Stimulated activated CD4-positive, alpha-beta T cell treated with anti-CD3 and anti-CD28 coated beads, Interleukin-12 subunit alpha, Interleukin-12 subunit beta, amount 100 ng/mL, for 24 hours (primary cell): ENCODE measurements at places on chromosomes 13 and 19.
A peak's percentile ranks its signal among the peaks of the same experiment; 100 is the strongest.

DNA sequence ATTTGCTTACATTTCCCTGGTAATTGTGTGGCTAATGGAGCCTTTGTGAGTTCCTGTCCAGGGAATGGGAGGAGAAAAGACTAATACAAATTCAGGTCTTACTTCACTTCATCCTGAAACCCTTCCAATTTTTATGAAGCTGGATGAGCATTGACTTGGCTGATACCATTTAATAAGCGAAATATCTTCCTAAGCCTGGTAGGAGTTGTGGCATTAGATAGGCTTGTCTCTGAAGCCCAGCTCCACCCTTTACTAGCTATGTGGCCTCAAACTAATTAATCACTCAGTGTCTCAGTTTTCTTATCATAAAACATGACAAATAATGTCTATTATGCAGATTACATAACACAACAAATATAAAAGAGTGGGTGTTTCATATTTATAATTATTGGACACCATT, 106.3 kb downstream of the FGF9 start:
- no peak for DNase-seq

DNA sequence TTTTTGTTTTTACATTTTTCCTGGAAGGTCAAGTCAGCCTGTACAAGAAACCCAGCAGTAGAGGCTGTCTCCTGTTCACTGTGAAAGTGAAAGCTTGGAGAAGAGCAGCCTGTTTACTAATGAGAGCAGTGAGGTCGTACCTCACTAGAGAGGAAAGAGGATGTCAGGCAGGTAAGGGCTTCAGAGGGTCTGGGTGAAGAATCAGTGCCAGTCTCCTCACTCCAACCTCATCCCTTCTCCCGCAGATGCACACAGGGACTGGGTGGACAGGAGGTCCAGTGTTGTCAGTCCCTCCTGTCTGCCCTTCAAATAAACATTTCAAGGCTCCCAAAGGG, 462.5 kb downstream of the KLF5 start:
- no peak for DNase-seq

- peak; percentile 2 for DNase-seq
Observed at GRCh38 chr19:40523322-40524047, 53.2 kb upstream of the SHKBP1 start.

GRCh38 chr13:45510672-45511071, 45.9 kb downstream of the COG3 start:
- no peak for DNase-seq

DNA sequence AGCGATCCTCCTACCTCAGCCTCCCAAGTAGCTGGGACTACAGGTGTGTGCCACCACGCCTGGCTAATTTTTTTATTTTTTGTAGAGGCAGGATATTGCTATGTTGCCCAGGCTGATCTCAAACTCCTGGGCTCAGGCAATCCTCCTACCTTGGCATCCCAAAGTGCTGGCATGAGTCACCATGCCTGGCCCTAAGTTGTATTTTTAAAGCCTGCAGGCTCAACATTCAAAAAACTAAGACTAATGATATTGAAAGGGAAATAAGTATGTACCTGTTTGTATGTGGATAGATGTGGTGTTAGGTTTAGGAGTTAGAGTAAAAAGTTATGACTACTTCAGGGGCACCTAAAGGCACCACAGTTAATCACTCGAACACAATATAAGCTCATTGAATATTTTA, 5.4 kb upstream of the IPO5 start:
- no peak for DNase-seq

GRCh38 chr13:43127103-43127798, 103.9 kb downstream of the DNAJC15 start:
- DNase-seq: no peak
